ENCODE measurements at places on chromosomes 3 and 15.

DNA sequence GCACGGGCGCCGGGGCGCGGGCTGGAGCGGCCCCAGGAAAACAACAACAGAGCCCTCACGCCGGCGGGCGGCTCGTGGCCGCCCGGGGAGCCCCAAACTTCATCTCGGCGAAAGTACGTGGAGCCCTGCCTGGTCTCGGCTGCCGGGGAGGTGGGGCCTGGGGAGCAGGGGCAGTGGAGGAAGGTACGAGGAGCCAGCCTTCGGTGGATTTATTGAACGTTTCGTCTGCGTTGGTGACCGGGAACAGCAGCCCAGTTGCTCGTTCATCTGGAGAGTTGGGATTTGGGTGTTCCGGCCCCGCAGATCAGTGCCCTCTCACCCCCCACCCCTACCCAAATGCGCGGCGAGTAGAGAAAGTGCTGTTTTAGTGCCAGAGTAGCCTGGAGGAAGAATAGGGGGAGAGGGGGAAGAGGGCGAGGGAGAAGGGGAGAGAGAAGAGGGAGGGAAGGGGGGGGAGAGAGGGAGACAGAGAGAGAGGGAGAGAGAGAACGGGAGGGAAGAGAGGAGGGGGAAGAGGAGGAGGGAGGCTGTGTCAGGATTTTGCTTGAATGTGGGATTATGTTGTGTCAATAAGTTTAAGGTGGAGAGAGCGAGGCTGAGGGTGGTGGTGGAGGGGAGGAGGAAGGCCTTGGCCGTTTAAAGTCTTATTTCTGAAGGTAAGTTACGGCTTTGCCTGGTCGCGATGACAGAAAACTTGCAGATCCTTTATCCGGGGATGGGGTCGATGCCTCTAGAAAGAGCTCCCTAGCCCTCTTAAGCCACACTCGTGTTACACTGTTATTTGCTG lies 970 bp downstream of the BBX start:
- no peak for DNase-seq

DNA sequence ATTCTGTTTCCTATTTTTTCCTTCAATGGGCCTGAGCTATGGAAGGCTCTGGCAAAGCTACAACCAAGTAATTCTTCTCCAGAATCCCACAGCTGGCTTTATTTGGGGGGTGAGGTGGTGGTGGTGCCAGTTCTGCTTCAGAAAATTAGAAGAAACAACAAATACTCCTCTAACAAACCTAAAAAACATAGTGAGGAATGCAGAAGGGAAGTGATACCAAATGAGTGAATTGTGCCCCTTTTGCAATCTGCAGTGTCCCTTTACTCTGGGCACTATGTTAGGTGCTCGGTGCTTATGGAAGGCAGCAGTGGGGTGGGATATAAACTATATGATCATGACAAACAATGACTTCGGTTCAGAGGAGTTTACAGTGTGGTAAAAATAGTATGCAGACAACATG lies 90.4 kb upstream of the ROPN1 start:
- DNase-seq, result no peak

DNA sequence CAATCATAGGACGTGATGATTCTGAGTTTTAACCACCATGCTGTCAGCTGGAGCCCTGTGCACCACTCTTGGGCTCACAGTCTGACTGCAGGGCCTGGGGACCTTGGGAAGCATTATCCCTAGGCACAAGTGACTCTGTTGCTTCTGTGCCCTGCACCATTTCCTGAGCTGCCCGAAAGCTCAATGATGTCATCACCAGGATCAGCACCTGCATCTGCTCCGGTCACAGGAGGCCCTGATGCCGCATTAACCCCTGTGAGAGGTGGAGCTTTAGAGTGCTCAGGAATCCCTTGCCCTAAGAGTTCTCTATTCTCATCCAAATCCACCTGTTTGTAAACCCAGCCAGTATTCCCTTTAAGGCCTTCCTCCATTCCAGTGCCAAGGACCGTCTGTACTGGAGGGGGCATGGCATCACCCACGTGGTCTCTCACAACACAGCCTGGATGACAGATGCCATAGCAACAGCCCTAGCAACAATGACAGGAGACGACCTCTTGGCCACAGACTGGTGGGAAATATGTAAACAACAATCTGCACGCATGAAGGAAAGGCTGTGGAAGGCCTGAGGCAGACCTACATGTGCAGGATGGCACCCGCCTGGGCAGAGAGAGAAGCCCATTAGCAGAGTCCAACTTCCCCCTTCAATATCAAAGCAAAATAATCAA lies 37.9 kb downstream of the NTRK3 start:
- DNase-seq, result no peak

GRCh38 chr3:155228676-155229075 lies 64.8 kb downstream of the STRIT1 start:
- no peak for DNase-seq

DNA sequence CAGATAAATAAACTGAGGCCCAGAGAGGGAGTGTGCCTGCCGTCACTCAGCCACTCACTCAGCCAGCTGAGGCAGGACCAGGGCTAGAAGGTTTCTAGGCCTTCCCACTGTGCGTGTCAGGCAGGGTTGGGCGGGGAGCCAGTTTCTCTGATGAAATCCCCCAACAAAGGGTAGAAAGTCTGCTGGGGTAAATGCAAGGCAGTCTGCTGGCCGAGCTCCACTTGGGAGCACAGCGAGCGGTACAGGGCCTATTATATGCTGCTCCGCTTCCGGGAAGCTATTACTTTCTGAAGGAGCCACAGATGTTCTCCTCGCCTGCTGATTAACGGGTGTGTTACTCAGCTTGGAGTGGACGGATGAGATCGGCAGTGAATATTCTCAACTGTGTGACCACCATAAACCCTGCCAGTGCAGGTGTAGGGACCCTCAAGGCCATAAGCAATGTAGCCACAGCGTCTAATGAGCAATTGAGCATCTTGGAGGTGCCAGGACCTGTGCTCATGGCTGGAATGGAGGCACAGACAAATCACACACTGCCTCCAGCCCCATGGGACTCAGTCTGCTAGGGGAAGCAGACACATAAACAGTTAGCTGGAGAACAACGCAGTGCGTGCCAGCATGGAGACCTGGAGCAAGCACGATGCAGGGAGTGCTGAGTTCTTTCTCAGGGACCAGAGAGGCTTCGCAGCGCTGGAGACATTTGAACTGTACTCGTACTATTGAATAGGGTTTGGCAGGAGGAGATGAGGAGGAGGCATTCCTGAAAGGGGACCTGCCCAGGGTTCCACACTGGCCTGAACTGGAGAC lies 42.1 kb downstream of the CORO2B start:
- no peak for DNase-seq

DNA sequence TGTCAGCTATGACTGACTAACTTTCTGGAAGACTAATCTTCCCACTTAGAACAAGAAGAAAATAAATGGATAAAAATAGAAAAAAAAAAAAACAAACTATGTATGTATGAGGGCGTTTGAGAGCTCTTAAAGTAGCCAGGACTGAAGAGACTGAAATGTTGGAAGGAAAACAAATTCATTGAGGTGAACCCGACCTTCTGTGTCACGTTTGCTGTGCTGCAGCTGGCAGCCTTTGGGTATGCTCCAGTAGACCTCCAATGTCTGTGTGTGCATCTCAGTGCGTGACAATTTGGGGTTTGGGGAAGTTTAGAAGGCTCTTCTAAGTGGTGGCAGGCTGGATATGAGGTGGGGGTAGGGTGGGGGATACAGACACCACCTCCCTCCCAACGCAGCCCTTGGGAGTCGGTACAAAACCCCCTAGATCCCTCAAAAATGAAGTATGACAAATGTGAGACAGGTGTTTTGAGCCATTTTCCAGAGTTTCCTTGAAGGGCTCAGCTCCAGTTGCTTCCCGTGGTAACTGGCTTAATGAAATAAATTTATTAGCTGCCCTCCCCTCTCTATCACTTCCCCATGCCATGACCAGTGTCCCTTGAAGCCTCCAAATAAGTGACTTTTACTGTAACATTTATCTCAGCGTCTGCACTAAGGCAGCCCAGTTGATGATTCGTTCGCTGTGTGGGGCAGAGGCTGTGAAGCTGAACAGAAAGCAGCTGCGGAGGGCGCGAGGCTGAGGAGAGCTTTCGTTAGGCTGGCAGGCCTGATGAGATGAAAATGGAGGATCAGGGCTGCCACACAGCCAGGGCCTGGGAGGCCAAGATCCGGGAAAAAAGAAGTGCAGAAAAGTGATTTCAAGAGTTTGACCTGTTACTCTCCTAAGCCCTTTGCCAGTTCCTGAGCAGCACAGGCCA lies 34.9 kb upstream of the GABRB3 start:
- no peak for DNase-seq

DNA sequence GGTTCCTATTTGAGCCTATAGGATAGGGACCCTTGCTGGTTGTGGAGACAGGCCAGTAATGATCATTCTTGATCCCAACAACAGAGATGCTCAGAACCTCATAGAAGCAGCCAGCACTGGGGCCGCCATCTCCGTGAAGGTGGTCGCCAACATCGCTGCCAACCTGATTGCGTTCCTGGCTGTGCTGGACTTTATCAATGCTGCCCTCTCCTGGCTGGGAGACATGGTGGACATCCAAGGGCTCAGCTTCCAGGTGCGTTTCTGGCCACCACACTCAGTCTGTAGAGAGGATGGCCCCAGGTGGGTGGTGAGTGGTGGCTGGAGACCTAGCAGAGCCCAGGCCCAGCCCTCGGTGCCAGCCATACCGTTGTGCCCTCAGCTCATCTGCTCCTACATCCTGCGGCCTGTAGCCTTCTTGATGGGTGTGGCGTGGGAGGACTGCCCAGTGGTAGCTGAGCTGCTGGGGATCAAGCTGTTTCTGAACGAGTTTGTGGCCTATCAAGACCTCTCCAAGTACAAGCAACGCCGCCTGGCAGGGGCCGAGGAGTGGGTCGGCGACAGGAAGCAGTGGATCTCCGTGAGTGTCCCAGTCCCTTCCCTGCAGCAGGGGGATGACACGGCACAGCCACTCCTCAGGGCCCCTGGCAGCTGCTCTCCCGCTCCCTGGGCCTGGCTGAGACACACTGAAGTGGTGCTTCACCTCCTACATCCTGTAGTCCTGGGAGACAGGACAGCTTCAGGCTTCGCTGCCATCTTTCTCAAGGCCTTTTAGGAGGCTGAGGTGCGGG lies 46.5 kb upstream of the PDE8A start:
- DNase-seq, result peak; percentile 25

GRCh38 chr15:31489801-31490646 lies 163.4 kb downstream of the KLF13 start:
- DNase-seq, result no peak

GRCh38 chr3:154469585-154469984 lies 39.6 kb upstream of the GPR149 start:
- no peak for DNase-seq

DNA sequence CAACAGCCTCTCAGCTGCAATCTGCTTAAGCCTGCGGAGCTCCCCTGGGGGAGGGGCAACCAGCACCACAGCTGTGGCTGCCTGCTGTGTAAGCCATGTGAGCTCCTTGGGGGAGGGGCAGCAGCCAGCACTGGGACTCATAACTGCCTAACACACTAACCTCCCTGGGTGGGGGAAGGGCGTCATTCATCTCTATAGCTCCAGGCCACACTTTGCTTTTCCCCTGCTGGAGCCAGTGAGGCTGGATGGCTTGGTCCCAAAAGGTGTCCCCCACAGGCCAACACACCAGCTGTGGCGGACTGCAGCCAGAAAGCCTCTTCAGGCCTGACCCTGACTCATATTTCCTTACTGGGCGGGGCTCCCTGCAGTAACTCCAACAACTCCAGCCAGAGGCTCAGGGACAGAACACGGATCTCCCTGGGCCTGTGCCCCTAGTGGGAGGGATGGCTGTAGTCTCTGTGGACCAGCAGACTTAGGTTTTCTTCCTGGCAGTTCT lies 129.8 kb downstream of the PPM1L start:
- peak; percentile 9 for DNase-seq

GRCh38 chr3:116445311-116445841 lies at the start of gene LSAMP:
TSS of gene LSAMP (minus strand) at chr3:116445487.
- DNase-seq, result peak; percentile 25

GRCh38 chr3:176623468-176624150 lies 573.7 kb downstream of the TBL1XR1 start:
- DNase-seq, result no peak

GRCh38 chr3:37969596-37970100 lies 20.9 kb upstream of the VILL start:
- DNase-seq, result no peak

DNA sequence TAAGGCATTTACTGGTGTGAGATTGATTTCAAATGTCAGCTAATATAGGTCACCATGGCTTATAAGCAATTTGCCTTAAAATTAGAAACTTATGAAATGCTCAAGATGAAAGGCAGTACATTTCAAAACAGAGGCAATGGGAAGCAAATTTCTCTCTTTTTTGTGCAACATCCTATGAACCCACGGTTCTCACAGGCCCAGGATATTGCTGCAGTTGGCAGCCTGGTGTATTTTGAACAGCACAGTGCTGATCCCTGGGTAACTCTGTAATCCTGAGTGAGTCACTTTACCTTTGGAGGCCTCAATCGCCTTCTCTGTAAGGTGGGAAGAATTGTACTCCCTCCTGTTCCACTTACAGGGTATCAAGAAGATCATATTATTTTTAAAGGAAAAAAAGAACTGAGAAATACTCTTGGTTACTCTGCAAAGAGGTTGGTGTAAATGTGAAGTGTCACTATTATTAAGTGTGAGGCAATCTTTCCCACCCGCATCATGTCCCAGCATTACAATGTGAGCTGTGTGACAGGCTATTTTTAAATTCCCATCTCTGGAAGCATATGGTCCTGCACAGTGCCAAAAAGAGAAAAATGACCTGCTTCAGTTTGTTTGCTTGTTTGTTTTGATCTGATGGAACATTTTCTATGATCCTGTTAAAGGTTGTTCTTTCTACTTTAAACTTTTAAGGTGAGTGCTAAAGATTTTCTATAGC lies 190.1 kb upstream of the LPP start:
- no peak for DNase-seq

DNA sequence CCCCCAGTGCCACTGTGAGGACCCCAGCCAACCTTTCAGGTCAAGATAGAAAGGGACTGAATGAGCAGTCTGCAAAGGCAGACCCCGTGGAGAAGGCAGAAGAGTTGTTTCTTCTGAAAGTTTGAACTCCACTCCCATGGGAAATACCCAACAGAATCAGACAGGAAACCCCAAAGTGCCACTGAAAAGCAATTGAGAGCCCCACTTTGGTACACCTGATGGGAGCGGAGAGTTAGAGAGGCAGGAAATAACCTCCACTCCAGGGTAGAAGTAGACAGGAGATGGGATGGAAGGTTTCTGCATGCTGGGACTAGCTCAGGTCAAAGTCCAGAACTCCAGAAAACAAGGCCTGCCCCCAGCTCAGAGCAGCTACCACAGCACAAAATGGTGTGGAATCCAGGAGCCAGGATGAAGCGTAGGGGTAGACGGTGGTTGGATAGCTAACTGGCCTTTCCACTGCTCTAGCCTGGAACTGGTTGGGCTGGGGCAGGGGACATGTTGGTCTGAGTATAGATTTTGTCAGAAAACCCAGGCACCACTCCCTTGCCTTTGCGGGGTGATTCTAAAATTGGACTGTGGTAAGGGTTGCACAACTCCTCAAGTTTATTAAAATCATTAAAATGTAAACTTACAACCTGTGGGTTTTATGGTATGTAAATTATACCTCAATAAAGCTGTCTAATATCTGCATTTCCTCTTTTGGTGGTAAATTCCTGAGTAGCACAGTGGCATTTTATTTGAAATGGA lies 1.9 kb upstream of the RAB43 start:
- DNase-seq, result no peak

DNA sequence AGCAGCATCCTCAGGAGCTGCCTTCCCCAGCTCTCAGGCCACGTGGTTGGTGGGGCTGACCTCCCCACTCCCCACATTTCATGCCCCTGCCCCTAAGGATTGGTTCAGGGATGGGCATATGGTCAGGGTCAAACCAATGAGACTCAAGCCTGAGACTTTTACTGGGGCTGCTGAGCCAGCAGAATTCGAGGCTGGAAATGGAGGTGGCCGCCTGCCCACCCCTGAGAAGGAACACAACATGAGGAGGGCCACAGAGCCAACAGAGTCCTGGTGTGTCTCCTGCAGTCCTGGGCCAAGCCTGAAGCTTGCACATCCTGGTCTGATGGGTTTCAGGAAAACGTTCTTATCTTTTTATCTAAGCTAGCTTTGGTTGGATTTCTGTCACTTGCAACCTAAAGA lies 5.9 kb downstream of the EHD4 start:
- DNase-seq, result no peak
